ENCODE measurements at places on chromosomes 12 and 14.

DNA sequence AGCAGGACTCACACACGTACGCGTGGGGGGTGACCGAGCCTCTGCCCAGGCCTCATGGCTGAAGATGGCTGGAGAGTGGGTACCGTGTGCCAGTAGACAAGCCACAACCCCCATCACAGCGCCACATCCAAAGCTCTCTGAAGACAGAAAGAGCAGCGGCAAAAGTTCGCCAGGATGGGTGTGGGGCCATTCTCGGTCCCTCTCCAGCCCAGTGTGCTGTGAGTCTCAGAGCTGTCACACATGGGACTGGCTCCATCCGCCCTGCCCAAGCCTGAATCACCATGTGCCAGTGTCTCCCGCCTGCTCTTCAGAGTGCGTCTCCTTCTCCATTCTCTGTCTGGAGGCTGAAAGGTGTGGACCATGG lies 5.7 kb downstream of the TMEM179 start:
- no peak for DNase-seq

- DNase-seq = no peak
Observed at GRCh38 chr12:14777271-14777670, 26.0 kb downstream of the WBP11 start.

DNA sequence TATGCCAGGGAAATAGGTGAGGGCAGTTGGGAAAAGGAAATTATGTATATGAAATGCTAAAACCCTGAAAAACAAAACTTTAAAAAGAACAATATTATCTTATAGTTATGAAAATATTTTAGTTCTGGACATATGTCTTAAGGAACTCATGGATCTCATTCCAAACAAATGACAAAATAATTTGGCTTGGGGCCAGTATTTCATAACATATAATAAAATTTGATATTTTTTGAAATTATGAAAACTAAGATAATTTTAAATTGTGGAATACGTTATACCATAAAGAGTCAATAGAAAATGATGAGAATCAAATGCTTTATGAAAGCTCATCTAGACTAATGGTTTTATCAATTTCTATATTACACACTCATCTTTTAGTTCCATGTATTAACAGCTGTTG lies 173.8 kb upstream of the DCN start:
- DNase-seq = no peak

DNA sequence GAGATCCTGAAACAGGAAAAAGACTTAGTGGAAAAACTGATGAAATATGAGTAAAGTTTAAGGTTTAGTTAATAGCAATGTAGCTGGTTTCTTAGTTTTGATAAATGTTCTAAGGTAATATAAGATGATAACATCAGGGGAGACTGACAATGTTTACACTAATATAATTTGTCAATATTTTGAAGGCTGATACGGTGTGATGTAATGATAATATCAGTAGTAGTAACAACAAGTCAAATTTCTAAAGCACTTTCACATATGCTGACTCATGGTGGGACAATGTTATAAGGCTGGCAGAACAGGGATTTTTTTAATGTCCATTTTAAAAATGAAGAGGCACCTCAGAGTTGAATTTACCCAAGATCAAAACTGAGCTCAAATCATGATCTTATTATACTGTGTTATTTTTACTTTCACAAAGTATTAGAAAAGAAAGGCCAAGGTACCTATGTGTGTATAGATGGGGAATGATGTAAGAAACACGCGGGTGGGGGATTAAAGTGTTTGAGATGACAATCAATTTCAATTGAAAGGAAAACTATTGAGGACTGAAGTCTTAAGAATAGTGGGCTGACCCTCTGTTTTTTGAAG lies 2.4 kb upstream of the FLRT2 start:
- no peak for DNase-seq

GRCh38 chr12:52442600-52443061 lies 8.5 kb upstream of the KRT75 start:
- no peak for DNase-seq

- no peak for DNase-seq
Observed at GRCh38 chr12:17588968-17589367, 501.0 kb downstream of the RERGL start.

DNA sequence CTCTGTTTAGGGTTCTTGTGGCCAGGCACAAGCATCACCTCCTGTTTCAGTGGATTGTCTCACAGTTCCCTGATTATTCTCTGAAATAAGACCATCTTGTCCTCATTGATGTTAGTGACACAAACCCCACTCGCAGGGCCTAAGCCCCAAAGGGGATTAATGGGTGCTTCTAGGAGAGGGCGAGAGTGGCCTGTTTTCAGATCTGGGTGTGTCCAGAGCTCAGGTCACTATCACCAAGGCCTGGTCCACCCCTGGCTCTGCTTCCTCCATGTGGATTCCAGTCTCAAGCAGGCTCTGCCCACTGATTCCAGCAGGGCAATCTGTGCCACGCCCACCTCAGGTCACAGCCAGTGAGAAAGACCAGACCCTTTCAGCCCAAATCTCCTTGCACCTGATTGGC lies 361.9 kb downstream of the ADGRD1 start:
- DNase-seq = no peak

DNA sequence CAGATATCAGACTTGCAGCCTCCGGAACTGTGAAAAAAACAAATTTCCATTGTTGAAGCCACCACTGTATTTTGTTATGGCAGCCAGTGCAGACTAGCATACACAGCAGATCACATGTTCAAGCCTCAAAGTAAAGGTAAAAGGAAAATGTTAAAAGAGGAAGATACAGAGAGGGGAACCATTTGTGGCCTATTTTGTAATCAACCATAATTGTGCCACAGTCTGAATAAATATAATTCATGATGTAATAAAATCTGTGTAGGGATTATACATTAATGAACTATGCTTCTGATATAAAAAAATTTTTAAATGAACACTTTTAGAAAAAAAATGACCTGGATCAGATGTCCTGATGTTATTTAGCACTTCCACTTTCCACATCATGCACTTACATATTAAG lies 79.6 kb downstream of the SLC16A7 start:
- no peak for DNase-seq

GRCh38 chr14:70014406-70015095 lies 135.3 kb downstream of the SMOC1 start:
- DNase-seq = no peak

DNA sequence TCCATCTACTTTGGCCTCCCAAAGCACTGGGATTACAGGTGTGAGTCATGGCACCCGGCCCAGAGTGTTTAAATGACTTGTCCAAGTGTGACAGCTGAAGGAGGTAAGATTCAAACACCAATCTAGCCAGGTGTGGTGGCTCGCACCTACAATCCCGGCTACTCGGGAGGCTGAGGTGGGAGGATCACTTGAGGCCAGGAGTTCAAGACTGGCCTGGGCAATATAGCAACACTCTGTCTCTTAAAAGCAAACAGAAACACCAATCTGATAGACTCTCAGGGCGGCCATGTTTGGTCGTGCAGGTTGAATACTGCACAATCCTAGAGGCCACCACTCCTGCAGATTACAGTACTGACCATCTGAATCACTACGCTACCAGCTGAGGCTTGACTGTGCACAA lies 68.7 kb downstream of the RBM19 start:
- DNase-seq = no peak

- no peak for DNase-seq
Observed at GRCh38 chr14:100295376-100296105, 10.7 kb downstream of the SLC25A29 start.

DNA sequence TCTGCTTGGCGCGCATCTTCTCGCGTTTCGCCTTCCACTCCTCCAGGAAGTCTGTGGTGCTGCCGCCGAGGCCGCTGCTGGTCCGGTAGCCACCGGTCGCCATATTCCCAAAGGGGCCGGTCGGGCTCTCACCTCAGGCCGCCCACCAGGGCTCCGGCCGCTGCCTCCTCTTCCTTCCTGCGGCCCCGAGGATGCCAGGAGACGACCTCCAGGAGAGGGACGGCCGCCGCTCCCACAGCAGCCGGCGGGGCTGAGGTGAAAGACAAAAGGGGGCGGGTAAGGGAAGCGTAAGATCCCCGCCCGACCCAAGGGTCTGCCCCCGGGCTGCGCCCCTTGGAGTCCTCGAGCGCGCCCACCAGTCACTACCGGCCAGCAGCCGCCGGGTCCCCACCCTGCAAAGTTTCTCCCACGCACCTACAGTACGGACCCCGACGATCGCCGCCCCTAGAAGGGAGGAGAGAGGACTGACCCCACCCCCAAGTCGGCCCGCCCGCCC lies 574 bp downstream of the PAWR start:
- no peak for DNase-seq

DNA sequence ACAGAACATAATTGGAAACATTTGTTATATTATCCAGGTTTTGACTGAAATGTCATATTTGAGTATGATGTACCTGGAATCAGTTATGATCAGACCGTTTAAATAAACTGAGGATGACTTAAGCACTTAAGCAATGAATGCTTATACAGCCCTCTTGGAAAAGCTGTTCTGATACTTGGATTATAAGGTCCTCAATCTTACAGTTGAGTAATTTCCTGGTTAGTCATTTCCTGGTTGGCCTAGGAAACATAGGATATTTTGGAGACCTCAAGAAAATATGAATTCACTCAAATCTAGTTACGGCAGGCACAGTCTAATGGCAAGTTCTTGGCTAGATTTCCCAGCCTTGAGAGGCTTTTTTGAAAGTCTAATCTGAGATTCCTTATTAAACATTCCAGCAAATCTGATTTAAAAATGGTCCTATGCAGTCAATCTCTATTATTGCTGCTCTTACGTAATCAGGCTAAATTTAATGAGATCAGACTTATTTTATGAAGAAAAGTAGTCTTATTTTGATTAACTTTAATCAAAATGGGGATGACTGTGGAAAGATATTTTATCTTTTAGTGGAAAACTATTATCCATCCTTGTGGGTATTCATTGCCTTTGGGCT lies 447.2 kb downstream of the SNAPC1 start:
- DNase-seq = no peak

DNA sequence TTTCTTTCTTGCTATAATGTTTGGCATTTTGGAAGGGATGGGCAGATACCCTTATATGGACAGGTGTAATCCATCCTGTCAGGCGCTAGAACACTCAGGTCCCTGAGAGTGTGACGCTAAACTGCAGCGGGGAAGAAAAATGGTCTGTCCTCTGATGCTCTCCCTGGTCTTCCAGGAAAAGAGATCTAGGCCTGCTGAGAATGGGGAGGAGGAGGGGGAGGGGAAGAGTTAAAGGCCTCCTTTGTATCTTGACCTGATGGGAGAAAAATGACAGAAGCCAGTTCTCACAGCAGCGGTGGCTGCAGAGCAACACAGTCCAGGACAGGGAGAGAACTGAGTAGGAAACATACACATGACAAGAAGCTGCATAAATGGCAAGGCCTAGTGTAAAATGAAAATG lies 61.1 kb downstream of the RPS6KA5 start:
- no peak for DNase-seq

- no peak for DNase-seq
Observed at GRCh38 chr12:90290980-90291975, 582.6 kb upstream of the ATP2B1 start.

GRCh38 chr12:48536602-48537001 lies 11.2 kb downstream of the OR8S1 start:
- no peak for DNase-seq

DNA sequence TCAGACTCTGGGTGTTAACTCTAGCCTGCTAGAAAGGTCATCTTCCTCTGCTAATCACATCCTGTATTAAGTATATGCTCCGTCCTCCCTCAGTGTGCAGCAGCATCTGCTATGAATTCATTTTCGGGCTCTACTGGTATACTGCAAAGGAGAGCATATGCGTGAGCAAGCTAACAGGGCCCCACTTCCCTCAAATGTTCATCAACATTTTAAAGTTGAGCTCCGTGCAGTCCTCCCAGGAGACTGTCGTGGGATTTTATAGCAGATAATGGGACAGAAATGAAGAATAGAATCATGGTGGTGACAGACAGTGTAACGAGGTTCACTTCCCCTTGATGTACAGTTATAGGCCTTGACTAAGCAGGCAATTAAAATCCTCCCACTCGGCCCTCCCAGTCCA lies 131.7 kb downstream of the PLXNC1 start:
- DNase-seq = no peak

DNA sequence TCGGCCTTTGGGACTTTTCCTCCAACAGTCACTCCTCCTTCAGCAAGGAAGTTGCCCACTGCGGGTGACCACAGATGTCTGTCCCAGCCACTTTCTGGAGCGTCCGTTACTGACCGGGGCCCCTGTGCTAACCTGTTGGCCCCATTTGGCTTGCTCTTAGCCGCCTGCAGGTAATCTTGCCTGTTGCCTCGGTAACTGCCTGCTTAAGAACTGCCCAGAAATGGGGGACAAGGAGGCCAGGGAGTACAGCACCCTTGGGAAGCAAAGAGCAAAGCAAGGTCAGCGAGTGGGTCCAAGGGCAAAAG lies 338.8 kb upstream of the SFSWAP start:
- no peak for DNase-seq

- no peak for DNase-seq
Observed at GRCh38 chr14:105473677-105474482, 741 bp upstream of the CRIP2 start.

DNA sequence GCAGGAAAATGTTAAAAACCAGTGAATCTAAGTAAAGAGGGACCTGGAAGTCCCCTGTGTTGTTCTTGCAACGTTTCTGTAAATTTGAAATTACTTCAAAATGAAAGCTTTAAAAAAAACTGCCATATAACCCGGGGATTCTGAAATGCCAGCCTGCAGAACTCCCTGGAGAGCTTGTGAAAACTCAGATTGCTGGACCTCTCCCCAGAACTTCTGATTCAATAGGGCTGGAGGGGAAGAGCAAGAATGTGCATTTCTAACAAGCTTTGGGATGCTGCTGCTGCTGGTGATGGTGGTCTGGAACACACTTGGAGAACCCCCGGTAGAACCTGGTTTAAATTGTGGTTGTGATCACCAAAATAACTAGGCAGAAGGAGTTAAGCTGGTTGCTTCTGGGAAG lies 300.0 kb upstream of the NOS1 start:
- no peak for DNase-seq

GRCh38 chr12:88638966-88639760 lies 58.9 kb upstream of the KITLG start:
- DNase-seq = peak; percentile 64

DNA sequence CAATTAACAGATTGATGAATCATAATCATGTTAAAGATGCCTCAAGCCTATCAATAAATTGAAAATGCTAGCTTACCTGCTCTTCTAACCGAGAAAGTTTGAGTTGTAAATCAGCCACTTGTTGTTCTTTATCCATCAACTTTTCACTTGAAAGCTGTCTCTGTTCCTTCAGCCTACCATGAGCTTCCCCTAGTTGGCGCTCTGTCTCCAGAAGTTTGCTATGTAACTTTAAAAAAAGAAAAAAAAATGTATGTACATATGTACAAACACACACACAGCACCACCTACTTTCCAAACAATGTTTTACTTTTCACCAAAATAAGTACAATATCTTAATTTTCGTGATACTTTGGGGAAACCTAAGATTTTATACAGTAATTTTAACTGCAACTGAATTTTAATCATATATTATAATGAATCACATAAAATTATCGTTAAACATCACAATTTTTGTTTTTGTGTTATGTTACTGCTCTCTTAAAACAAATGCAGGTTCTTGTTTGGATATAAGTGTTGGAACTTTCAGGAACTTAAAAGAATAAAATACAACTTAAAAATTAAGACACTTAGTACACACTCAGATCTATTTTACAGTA lies 101.2 kb downstream of the EEA1 start:
- no peak for DNase-seq
